ENCODE measurements at places on chromosomes 16 and 17.

GRCh38 chr16:72199761-72200337, 27.9 kb upstream of the PMFBP1 start:
- H3K36me3 ChIP-seq = no peaks in the 10 kb centered on the region
- H3K4me3 ChIP-seq = no peak overlapping the region
- H3K4me1 ChIP-seq = no peaks in the 10 kb centered on the region
- peak; percentile 12 for DNase-seq
- H3K27ac ChIP-seq = no peak overlapping the region
- H3K27me3 ChIP-seq = no peaks in the 10 kb centered on the region

GRCh38 chr17:50060951-50061712, 5.2 kb downstream of the ITGA3 start:
- H3K27ac ChIP-seq = no peak overlapping the region
- no peak for DNase-seq
- H3K27me3 ChIP-seq = no peaks in the 10 kb centered on the region
- H3K4me3 ChIP-seq = no peak overlapping the region

DNA sequence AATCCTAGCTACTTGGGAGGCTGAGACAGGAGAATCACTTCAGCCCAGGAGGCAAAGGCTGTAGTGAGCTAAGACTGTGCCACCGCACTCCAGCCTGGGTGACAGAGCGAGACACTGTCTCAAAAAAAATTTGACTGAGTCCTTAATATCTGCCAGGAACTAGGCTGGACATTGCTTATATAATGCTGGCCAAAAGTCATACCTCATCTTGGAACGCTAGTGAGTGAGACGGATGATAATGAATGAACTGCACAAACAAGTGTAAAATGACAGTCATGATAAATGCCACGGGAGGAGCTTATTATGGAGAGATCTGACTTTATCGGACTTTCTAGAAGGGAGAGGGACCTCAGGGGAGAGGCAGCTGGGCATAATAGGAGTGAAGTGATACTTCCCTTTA, 327.6 kb downstream of the SHISA9 start:
- H3K27me3 ChIP-seq = no peaks in the 10 kb centered on the region
- H3K27ac ChIP-seq = no peak overlapping the region
- H3K4me3 ChIP-seq = no peak overlapping the region
- no peak for DNase-seq

GRCh38 chr16:10521681-10522274, 58.6 kb downstream of the EMP2 start:
- H3K4me1 ChIP-seq = no peaks in the 10 kb centered on the region

GRCh38 chr16:55778757-55779156, 54.1 kb downstream of the CES1 start:
- H3K36me3 ChIP-seq = no peaks in the 10 kb centered on the region
- no peaks in the 10 kb centered on the region for H3K27me3 ChIP-seq
- H3K27ac ChIP-seq = no peak overlapping the region
- H3K4me3 ChIP-seq = no peak overlapping the region

- no peaks in the 10 kb centered on the region for H3K36me3 ChIP-seq
- peak; percentile 99 for DNase-seq
- H3K27me3 ChIP-seq = no peaks in the 10 kb centered on the region
- peaks cover 14% of the 10 kb centered on the region for H3K4me1 ChIP-seq
Observed at GRCh38 chr17:40098846-40099618, 1.4 kb downstream of the NR1D1 start.

DNA sequence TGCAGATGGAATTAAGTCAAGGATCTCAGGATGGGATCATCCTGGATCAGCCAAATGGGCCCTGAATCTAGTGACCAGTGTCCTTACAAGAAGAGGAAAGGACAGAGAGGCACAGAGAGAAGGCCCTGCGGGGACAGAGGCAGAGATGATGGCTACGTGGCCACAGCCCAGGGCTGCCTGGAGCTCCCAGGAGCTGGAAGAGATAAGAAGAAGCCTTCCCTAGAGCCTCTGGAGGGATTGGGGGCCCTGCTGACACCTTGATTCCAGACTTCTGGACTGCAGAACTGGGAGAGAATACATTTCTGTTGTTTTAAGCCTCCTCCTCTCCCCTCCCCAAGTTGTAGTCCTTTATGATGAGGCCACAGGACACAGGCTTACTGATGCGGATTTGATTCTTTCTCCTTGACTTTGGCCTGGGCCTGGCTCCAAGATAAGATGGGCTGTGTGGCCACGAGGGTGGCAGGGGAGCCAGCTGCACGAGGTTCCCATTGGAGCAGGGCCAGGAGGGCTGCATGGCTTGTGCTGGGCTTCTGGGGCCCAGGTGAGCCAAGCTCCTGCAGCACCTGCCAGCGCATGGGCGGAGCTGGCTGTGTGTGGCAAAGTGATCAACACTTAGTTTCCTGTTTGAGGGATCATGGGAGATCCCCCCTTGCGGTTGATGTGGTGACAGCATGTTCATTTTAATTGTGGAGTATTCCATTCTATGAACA, 146.1 kb downstream of the IRF8 start:
- H3K4me1 ChIP-seq = peaks cover 9% of the 10 kb centered on the region
- H3K4me3 ChIP-seq = no peak overlapping the region
- peaks cover 2% of the 10 kb centered on the region for H3K27me3 ChIP-seq
- no peak for DNase-seq
- H3K27ac ChIP-seq = no peak overlapping the region
- no peaks in the 10 kb centered on the region for H3K36me3 ChIP-seq

DNA sequence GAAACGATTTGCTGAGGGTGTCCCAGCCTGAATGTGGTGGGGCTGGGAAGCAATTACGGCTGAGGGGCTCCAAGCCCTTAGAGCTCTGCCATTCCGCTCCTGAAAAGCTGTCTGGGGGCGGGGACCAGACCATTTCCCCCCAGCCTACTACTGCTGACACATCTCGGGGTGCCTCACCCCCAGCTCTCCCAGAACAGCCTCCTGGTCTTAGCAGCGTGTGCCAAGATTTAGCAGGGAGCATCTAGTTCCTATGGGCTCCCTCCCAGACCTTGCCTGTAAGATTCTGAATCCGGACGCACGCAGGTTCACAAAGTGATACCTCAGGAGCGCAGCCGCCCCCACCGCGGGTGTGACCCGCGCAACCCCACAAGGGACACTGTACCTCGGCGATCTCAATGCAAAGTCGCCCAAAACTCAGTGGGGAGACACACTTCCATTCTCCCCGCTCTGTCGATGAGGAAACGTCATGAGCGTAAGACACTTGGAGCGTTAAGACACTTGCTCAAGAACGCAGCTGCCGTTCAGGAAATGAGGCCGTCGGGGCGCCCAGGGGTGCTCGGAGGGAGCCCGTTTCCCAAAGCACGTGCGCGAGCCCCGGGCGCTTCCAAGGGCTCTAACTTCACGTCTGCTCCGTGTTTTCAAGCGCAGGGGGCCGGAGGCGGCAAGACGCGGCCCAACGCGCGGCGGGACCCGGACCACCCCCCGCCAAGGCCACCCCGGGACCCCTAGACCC, 629 bp downstream of the GEMIN4 start:
- H3K27me3 ChIP-seq = no peaks in the 10 kb centered on the region
- no peak overlapping the region for H3K27ac ChIP-seq
- peaks cover 10% of the 10 kb centered on the region for H3K36me3 ChIP-seq
- no peak for DNase-seq

DNA sequence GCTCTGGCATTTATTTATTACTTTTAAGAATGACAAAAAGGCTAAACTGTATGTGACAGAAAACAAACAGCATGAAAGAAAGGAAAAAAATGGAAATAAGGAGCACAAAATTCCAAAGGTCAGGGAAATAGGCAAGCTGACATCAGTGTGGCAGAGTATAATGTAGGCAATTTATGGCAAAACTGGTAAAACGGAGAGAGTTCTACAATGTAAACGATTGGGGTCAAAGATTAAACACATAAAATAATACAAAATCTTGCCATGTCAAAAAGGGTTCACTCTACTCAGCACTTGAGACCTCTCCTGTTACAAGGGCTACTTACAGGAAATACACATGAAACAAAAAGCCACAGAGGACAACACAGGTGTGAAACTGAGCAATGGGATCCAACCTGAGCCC, 47.0 kb upstream of the CDRT4 start:
- no peaks in the 10 kb centered on the region for H3K27me3 ChIP-seq
- H3K36me3 ChIP-seq = peaks cover 4% of the 10 kb centered on the region
- no peak for DNase-seq
- no peak overlapping the region for H3K4me3 ChIP-seq
- no peak overlapping the region for H3K27ac ChIP-seq
